Breast epithelium (tissue), 4 donors: ENCODE measurements at places on chromosomes 12 and 14. TPM values are rescaled to one million over a fixed set of nuclear protein-coding genes. Genes with fewer than 3 reads are reported as not detected.

HAL gene
- total RNA-seq: 4.3 TPM

DNA sequence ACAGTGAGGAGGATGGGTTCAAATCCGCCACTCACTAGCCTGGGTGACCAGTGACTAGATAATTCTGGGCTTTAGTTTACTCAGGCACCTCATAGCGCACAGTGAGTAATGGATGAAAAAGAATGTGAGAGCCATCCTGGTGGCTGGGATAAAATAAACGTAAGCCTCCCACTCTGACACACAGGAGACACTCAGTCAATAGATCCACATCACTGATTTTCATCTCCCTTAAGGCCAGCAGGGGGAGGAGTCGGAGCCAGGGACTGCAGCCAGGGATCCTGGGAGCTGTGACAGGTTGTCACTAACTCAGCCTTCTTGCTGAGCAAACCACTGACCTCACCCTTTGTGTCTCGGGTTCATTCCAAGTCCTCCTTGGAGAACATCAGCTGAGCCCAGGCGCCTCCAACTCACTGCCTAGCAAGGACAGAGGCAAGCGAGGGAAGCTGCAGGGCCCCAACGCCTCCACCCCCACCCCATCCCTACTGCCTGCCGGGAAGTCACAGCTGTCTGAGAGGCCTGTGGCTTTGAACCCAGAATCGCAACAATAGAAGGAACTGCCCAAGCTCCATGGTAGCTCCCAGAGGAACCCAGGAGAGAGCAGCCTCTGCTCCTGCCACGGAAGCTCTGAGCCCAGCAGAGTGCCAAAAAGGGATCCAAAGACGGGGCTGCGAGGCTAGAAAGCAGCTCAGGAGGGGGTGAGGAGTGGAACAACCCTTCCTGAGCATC lies 30.7 kb downstream of the PXN start:
- DNase-seq: peak; percentile 91

SOX5 gene
- total RNA-seq: 42.1 TPM

SMIM41 gene
- not detected for total RNA-seq

DNA sequence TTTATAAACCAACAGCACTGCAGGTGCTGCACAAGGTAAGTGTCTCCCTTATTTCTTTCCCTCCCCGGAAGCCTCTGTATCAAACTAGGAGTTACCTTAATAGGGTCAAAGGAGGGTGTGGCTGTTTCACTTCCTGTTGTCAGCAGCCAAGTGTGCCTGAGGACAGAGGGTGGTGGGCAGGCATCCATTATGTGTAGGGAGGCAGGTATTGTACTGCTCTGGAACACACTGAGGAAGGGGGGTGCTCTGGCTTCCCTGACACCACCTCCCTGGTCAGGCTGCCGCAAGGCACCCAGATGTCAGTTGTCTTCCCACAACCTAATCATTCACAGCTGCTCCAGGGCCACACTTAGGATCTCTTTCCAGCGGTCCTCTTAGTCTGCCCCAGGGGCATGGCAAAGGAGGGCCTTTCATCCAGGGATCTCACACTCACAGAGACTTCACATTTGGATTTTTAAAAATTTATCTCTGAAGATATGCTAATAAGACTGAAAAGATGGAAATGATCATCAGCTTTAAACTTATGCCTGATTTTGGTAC lies 132.0 kb upstream of the ARHGAP5 start:
- no peak for DNase-seq

DNA sequence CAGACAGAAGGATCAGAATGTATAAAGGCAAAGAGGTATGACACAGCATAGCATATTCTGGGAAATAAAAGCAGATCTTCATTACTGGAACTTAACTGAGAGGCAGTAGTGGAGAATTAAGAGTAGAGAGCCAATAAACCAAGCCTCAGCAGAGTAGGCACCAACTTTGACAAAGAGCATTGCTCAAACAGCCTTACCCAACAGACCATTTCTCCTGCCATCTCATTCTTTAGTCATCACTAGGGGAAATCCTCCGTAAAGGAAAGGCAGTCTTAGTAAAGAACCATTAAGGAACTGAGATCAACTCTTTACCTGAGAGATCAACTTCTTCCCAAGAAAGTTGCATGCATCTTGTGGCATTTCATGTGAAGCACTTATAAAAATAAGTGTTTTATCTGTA lies 36.6 kb downstream of the SENP1 start:
- no peak for DNase-seq

DNA sequence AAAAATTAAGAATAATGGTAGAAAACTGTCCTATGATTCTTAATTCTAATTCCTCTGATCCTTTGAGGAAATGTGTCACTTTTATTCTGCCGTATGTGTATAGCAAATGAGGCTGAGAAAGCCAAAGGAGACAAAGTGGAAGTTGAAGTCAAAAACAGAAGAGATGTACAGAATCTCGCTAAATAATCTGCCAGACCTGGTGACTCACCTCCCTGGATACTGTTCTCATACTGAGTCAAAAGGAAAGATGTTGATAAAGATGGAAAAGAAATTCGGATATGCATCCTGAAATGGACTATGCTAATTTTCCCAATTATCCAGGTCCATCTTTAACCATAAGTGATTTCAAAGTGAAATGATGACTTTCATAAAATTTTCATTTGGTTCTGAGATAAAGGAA lies 92.5 kb downstream of the DUSP6 start:
- no peak for DNase-seq

DNA sequence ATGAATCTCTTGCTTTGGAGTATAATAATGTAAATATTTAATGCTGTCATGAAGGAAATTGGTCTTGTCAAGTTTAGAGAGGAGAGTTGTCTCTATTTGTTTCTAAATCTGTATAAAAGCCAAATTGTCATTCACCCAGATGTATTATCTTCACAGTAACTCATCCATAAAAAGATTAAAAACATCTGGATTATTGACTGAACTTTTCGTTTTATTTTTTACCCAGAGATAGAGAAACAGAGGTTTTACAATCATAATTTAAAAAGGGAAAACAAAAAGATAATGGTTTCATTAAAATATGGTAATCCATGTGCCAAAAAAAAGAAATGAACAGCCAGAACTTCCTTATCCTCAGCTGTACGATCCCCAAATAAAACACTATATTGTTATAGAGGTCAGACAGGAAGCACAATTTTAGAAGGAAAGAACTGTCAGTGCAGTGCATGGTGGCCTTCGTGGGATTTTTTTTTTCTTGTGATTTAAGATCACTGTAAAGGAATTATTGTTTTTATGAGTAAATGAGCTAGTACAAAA lies 125.9 kb downstream of the ACSS3 start:
- no peak for DNase-seq

DNA sequence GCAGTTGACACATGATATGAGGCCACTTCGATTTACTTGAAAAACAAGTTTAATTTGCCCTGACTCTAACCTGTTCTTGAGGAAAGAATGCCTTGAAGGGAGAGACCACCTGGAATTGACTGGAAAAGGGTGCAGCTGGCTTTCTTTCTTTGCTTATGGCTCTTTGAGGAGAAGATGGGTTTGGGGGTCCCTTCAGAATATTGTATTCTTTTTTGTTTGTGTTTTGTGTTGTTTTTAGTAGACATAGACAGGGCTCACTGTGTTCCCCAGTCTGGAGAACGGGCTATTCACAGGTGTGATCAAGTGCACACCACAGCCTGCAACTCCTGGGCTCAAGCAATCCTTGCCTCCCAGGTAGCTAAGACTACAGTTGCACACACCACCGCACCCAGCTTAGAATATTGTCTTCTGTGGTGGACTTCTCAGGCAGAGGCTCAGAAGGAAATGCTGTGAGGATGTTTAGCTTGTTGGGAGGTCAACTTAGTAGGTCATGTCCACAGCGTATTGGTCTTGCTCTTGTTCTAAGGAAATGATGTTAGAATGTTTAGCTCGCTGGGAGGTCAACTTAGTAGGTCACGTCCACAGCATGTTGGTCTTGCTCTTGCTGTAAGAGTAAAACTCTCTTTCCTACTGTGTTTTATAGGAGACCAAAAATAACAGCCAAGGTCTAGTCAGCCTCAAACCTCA lies 1.5 kb upstream of the NRL start:
- DNase-seq: no peak
